ENCODE measurements at places on chromosomes 4 and X. TPM values are rescaled to one million over a fixed set of nuclear protein-coding genes. Genes with fewer than 3 reads are reported as not detected.

Gene EMCN
- total RNA-seq: not detected

Gene RAB39B
- total RNA-seq: 13.4 TPM

Gene CXCL8
- total RNA-seq: 2.9 TPM

Gene NWD2
- total RNA-seq: not detected

Gene HELT
- total RNA-seq: not detected

Gene SMR3B
- total RNA-seq: not detected

Gene HPGDS
- total RNA-seq: 0.19 TPM

Gene FGFBP2
- total RNA-seq: 5.6 TPM

Gene OTC
- not detected for total RNA-seq

Gene HPGD
- 5.8 TPM for total RNA-seq

Gene KIAA1210
- total RNA-seq: not detected

Gene SMIM31
- not detected for total RNA-seq

Gene CMC4
- total RNA-seq: 4.8 TPM

Gene STK26
- 80.5 TPM for total RNA-seq

Gene KLB
- total RNA-seq: not detected

Gene FAM9B
- total RNA-seq: not detected

Gene AWAT2
- total RNA-seq: 0.30 TPM

Gene XAGE3
- not detected for total RNA-seq

Gene CDS1
- total RNA-seq: 0.14 TPM

Gene IGBP1
- total RNA-seq: 54.1 TPM

Gene NAP1L2
- 1.6 TPM for total RNA-seq

Gene TLR10
- 0.27 TPM for total RNA-seq

Gene PAGE2
- total RNA-seq: 0.73 TPM

Gene NXF2B
- not detected for total RNA-seq

Gene CENPI
- total RNA-seq: 31.1 TPM

Gene RPS6KA6
- 0.16 TPM for total RNA-seq

Gene RPL9
- total RNA-seq: 1,913 TPM

Gene TRMT10A
- total RNA-seq: 17.2 TPM

Gene SSX4
- total RNA-seq: not detected

Gene RBMX2
- total RNA-seq: 51.3 TPM

Gene GASK1B
- not detected for total RNA-seq

Gene ZMAT1
- total RNA-seq: 5.1 TPM

Gene RHOH
- 81.2 TPM for total RNA-seq

Gene FGF16
- not detected for total RNA-seq

Gene SMIM10L2A
- 0.54 TPM for total RNA-seq

Gene HSFX4
- total RNA-seq: not detected

Gene MMRN1
- total RNA-seq: 0.04 TPM

Gene ABLIM2
- 0.27 TPM for total RNA-seq

Gene TMEM154
- 13.4 TPM for total RNA-seq

Gene MAGED4
- 0.41 TPM for total RNA-seq

Gene PHEX
- total RNA-seq: 0.93 TPM

Gene RNF175
- total RNA-seq: 0.91 TPM

Gene GAGE2A
- not detected for total RNA-seq

Gene SH2D1A
- 30.5 TPM for total RNA-seq

Gene PPP1R3F
- total RNA-seq: 5.3 TPM

Gene FSTL5
- total RNA-seq: not detected

Gene LGI2
- not detected for total RNA-seq

Gene PHKA1
- total RNA-seq: 8.4 TPM

Gene CFAP99
- not detected for total RNA-seq

Gene ASMT
- 1.1 TPM for total RNA-seq

Gene PRKG2
- total RNA-seq: 0.25 TPM

Gene L1CAM
- total RNA-seq: 1.1 TPM

Gene TBL1X
- 9.2 TPM for total RNA-seq

Gene SSX3
- total RNA-seq: not detected
